Stimulated activated CD4-positive, alpha-beta T cell treated with anti-CD3 and anti-CD28 coated beads, TNF-alpha, amount 100 ng/mL, for 4 hours (primary cell): ENCODE measurements at places on chromosomes 7 and 10.

- DNase-seq: no peak
Observed at GRCh38 chr7:84025332-84025927, 169.2 kb downstream of the SEMA3A start.

DNA sequence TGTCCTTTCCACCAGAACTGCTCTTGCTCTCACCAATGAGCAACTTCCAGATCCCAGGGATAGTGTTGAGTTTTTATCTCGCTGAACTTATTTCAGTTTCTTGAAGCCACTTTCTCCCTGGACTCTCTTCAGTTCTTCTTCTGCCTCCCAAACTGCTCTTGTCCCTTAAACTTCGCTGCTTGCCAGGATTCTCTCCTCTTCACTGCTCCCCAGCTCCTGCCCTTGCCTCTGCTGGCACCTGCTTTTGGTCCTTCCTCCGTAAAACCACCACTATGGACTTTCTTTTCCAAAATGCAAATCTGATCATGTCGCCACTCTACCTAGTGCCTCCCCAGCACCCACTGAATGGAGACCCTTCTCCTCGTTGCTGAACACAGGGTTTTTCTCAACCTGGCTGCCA lies 92.8 kb upstream of the PALS2 start:
- DNase-seq: no peak

- DNase-seq: no peak
Observed at GRCh38 chr7:46007990-46008643, 87.0 kb upstream of the IGFBP3 start.

- DNase-seq: no peak
Observed at GRCh38 chr7:37494926-37495325, 46.3 kb upstream of the ELMO1 start.

- DNase-seq: no peak
Observed at GRCh38 chr10:88389456-88389855, 193.7 kb downstream of the RNLS start.
